ENCODE measurements at places on chromosomes 3 and 15.

DNA sequence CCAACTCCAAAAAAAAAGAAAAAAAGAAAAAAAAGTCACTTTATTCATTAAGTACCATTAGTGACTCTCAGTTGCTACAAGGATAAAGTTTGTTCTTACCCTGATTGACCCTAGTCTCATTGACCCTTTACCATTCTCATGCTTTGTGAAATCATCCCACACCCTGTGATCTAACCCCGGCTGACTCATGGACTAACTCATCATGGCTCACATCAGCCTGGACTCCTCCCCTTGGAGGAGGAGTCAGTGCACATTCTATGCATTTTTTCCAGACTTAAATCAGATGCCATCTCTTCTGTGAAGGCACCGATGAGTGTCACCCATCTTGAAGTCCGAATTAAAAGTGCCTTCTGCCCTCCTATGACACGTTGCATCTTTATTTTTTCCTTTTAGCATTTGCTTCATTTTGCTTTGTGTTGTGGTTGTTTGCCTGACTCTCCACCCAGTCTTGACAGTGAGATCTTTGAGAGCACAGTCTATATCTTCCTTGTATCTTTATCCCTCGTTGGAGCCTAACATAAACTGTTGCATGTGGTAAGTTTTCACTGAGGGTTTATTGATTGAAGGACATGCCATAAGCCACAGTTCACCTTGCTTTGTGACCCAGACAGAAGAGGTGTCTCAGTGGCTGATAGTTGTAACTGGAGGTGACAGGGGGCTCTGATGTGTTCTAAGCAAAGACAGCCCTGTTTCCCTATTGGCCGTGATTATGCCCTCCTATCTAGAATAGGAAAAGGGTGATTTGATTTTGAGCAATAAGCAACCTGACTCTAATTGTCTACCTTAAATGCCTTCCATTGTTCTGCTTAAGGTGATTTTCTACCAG lies 72.1 kb downstream of the IL1RAP start:
- DNase-seq = no peak

DNA sequence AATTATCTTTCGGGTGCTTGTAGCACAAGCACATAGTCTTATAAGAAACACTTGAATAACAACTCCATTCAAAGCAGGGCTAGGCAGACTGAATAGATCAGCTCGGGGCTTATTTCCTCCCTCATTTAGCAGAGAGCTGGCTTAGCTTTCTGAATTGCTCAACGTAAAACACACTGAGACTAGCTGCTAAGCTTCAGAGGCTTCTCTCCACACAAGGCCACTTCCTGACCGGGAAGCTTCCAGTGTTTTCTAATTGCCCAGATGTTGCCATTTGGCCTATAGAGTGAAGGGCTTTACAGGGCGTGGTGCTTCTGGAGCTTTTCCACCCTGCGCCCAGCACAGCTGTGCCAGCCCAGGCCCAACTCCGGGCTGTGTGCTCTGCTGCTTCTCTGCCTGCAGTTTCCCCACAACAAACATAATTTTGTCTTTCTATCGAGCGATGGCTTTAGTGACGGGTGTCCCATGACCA lies 16.6 kb downstream of the FAM240A start:
- peak; percentile 94 for DNase-seq

GRCh38 chr3:117887901-117888300 lies 1146.7 kb downstream of the IGSF11 start:
- DNase-seq = no peak

DNA sequence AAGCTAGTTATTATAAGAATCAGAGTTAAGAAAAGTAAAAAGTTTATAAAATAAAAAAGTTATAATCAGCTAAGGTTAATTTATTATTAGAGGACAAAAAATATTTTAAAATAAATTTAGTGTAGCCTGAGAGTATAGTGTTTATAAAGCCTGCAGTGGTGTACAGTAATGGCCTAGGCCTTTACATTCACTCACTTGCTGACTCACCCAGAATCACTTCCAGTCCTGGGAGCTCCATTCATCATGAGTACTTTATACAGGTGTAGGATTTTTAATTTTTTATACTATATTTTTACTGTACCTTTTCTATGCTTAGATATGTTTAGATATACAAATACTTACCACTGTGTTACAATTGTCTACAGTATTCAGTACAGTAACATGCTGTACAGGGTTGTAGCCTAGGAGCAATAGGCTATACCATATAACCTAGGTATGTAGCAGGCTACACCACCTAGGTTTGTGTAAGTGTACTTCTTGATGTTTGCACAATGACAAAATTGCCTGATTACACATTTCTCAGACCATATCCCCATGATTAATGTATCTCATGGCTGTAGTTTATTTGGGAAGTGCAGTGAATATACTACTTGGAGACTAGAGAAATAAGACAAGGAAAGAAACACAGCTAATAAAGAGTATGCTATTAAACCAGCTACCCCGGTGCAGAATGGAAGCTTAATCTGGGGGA lies 101.9 kb upstream of the GALNT15 start:
- DNase-seq = no peak

GRCh38 chr3:164533275-164533674 lies 545.0 kb downstream of the SI start:
- no peak for DNase-seq

DNA sequence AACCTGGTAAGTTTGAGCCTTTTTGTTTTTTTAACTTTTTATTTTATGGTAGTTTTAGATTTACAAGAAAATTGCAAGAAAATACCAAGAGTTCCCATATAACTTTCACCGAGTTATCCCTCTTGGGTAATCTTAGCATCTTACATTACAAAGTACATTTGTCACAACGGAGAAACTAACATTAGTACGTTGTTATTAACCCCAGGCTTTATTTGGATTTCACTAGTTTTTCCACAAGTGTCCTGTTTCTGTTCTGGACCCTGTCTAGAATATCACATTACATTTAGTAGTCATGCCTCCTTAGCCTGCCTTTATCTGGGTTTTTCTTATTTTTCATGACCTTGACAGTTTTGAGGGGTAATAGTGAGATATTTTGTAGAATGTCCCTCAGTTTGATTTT lies 53.5 kb upstream of the KPNA4 start:
- peak; percentile 13 for DNase-seq
